ENCODE measurements at places on chromosomes 12 and 14. TPM values are rescaled to one million over a fixed set of nuclear protein-coding genes. Genes with fewer than 3 reads are reported as not detected.

GRCh38 chr12:110029290-110029815 is 19.0 kb downstream of the C12orf76 start:
- DNase-seq, result no peak

- DNase-seq, result no peak
Observed at GRCh38 chr12:53733051-53733806, 6.0 kb upstream of the CALCOCO1 start.

Gene LRRIQ1
- polyA plus RNA-seq, result 29.2 TPM

DNA sequence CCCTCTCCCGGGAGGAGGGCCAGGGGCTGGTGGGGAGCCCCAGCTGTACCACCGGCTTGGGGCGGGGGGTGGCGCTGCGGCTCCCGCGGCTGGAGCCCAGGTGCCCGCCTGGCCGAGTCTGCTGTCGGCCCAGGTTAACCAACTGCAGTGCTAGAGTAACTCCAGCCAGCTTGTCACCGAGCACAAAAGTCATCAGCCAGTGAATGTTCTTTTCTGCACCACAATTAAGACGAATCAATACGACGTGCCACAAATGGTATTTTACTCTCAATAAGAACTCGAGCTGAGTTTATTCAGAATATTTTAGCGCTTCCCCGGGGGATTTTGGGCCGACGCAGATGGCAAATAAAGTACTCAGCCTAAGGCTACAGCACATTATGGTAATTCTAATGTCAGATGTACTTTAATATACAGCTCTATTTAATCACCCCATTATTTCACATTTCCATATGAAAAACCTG is 83.2 kb downstream of the BCL11B start:
- DNase-seq, result no peak

- DNase-seq, result no peak
Observed at GRCh38 chr14:90698379-90698869, 117.8 kb downstream of the TTC7B start.

DNA sequence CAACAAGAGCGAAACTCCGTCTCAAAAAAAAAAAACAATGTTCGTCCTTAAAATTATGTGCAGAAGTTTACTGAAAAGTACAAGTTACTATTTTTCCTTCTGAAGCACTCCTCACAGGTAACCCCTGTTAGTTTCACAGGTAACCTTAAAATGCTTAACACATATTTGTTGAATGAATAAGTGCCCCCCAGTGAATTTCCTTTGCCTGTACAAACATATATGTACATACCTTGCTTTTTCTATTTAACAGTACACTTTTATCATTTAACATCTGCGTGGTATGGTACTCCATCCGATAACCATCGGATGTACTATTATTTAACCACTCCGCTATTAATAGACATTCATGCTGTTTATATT is 1.4 kb upstream of the RAB35 start:
- no peak for DNase-seq

Gene MAP1LC3B2
- 3.9 TPM for polyA plus RNA-seq

- no peak for DNase-seq
Observed at GRCh38 chr14:104395941-104396681, 183.5 kb upstream of the C14orf180 start.

Data from left renal pelvis (tissue), 4 donors.